ENCODE measurements at places on chromosomes 3 and 15.

DNA sequence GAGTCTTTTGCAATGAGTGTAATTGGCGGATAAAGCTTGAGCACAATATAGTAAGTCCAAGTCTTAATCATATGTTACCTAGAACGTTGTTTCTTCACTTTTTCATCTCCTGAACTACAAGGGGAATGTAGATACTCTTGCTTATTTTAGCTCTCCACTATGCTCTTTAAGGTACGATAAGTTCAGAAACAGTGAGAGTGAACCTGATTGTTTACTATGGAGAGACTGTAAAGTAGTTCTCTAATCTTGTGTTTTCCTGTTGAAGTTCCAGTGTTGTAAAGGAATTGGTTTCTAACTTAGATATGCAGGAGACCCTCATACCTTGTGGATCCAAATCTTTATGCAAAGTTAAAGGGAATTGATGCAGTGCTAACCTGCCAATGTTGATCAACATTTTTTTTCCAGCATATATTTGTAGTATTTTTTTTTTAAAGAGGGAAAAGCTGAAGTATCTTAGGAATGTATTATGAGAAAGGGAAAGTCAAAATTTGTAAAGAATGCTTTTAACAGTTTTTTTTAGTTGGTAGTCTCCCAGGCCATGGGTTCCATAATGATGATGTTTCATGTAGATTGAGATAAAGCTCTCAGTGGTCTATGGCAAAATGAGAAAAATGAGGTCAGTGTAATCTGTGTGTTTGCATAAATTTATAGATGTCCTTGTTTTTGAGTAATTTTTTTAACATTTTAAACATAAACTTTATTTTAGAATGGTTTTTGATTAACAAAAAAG lies 14.9 kb downstream of the ATP11B start:
- DNase-seq = no peak

GRCh38 chr15:78242128-78242527 lies 7.8 kb upstream of the ACSBG1 start:
- no peak for DNase-seq

GRCh38 chr3:123653221-123653682 lies 68.4 kb upstream of the HACD2 start:
- DNase-seq = no peak

- DNase-seq = no peak
These were observed 2.2 kb downstream of the SLC12A6 start for GRCh38 chr15:34335176-34336032.

GRCh38 chr3:59997583-59997982 lies 947.8 kb upstream of the CFAP20DC start:
- DNase-seq = no peak

DNA sequence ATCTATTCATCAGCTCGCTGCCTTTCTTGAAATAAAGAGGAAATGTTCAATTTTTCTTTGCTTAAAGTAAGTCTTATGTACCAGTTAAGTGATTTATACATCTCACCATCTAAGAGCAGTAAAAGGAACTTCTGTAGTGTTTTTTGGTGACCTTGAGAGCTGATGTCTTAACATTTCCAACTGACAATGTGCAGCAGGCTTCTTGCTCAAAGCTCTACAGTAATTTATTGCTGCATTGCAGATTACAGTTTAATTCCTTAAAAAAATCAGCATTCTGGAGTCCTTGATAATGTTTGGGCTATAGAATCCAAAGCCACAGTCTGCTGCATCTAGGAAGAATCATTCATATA lies 61.6 kb downstream of the DIPK2A start:
- DNase-seq = no peak

- DNase-seq = peak; percentile 76
These were observed 99.7 kb upstream of the LIPC start for GRCh38 chr15:58331913-58332675.

- no peak for DNase-seq
These were observed 50.0 kb upstream of the SECISBP2L start for GRCh38 chr15:49096090-49096750.

DNA sequence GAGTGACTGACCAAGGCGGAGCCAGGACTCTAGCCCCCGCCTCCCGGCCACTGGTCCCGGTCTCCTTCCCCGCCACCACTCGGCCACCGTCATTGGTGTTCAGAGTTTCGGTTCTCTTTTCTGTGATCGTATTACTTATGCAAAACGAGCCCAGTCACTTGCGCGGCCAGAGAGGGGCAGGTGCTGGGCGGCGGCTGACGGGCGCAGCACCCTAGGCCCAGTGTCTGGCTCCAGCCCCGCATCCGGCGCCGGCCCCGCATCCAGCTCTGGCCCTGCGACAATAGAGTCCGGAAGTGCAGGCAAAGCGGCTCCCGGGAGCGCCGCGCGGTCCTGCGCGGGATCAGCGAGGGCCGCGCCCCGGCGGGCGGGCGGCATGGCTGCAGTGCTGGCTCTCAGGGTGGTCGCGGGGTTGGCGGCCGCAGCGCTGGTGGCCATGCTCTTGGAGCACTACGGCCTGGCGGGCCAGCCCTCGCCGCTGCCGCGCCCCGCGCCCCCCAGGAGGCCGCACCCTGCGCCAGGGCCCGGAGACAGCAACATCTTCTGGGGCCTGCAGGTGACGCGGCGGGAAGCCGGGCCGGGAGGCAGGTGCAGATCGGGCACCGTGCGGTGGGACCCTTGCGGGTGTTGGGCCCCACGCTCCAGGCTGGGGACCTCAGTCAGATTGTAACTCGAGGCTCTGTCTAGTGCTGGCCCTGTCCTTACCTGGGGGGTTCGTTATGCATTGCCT lies at the start of gene TMEM62:
TSS of gene TMEM62 (plus strand) at position 157 of the 727 bp plus-strand sequence. CDS start at position 374, 217 bp downstream.
- DNase-seq = no peak

DNA sequence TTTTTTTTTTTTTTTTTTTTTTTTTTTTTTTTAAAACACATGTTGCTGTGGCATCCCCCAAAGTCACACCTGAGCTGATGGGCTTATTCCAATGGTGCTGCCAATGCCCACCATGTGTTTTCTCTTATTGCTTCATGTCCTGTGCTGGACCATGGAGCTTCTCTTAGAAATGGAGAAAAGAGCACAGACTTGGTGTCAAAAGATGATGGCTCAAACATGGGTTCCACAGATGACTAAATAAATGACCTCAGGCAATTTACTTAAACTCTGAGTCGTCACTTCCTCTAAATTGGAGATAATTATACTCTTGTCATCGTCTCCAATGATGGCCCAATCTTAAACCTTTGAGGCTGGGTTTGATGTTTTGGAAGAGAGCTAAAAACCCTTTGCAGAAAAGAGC lies 28.1 kb downstream of the CHST2 start:
- DNase-seq = no peak

GRCh38 chr15:98599909-98600691 lies 48.2 kb upstream of the IGF1R start:
- no peak for DNase-seq

GRCh38 chr3:99506-99905 lies 97.1 kb upstream of the CHL1 start:
- no peak for DNase-seq

DNA sequence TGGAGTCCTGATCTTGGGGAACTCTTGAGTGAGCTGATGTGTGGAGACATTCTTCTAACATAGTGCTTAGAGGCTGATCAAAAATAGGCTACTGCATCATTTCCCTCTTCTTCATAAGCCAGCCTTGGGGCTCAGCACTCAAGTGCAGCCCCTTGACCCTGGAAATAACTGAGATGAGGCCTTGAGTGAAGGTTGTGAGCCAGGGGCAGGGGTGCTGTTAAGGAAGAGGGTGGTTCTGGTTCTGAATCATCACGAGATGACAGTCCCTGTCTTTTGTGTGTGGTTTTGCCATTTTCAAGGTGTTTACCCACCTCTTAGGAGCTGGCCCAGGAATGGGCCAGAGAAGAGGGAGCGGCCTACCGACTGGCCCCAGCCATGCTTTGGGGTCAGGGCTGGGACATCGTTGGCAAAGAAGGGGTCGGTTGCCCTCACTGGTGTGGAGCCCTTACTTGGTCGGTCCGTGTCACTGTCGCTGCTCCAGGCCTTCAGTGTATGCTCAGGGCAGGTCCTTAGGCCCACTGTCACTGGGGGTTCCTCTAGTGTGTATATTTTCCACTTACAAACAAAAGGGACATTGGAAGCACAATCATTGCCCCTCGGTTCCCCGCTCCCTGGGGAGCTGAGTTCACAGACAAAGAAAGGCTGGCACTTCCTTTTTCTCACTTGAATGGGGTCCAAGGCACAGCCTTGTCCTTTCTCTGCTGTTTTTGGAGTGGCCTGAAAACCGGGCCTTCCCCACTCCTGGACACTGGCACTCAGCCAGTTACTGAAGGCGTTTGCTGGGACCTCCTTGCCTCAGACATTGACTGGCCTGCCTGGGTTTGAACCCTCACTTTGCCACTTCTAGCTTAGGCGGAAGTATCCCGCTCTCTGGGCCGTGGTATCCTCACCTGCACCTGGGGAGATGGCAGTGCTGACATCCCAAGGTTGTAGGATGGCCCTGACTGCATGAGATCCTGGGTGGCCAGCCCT lies 46.6 kb downstream of the SLC6A6 start:
- no peak for DNase-seq

DNA sequence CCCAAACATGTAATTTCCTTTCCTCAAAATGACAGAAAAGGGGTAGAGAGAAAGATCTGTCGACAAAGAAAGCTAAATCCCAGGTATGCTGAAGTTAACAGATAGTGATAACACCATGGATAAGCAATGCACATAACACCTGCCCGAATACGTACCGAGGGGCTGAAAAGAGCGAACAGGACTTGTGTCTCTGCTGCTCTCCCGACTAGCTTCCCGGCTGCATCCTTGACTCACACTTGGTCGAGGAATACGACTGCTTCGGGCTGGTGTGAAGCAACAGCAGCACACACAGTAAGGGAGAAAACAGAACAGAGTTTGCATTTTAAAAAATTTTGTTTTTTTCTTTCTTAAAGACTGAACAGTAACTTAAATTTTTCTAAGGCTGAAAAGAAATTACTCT lies 136.4 kb downstream of the CLASP2 start:
- no peak for DNase-seq

- DNase-seq = no peak
These were observed 21.4 kb upstream of the LIPC start for GRCh38 chr15:58410353-58410752.

GRCh38 chr3:411226-411625 lies 214.7 kb downstream of the CHL1 start:
- no peak for DNase-seq

DNA sequence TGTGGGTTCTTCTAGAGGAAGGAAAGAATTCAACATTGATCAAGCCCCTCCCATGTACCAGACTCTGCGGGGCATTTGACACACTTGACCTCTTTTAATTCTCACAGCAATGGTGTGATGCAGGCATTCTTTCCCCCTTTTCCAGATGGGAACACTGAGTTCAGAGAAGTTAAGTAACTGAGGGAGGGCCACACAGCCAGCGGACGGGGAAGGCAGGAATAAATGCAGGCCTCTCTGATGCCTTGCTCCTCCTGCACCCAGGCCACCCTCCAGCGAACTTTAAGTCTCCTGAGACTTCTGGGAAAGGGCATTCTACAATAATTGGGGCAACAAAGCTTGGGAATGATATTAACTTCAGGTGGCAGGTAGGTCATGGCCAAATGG lies 227.4 kb downstream of the UACA start:
- no peak for DNase-seq

GRCh38 chr15:31843426-31844055 lies 186.8 kb upstream of the CHRNA7 start:
- no peak for DNase-seq

Data from NT2/D1 (cell line).